ENCODE measurements at places on chromosomes 2 and 18.

- peak; percentile 11 for DNase-seq
Measured at GRCh38 chr2:26412091-26412673, 10.5 kb downstream of the DRC1 start.

DNA sequence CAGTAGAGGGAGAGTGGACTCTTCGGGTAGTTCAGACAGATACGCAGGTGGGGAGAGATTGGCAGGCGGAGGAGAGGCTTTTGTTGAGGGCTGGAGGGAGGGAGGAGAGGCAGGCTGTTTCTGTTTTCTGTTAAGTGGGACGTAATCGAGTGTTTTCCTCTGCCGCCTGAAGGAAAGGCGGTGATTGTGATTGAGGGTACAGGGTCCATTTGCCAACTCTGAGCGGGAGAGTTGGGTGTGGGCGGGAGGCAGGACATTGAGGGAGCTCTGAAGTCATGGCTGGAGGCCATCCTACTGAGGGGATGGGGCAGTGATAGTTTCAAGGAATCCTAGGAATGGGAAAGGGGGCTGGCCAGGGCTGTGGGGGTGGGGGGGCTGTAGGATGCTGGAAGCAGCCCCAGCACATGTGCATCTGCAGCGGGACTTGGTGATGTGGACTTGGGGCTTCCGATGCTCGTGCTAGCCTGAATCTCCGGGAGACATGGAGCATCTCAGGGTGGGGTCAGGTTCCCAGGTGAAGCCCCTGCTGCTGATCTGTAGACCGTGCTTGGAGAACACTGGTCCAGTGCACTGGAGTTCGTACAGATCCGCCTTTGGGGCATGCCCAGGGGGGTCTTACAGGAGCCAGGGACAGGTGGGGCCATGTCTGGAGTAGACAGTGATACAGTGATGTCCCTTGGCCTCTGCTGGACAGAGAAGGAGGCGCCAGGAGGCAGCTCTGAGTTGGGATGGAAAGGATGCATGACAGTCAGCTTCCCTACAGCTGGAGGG is 167.5 kb downstream of the AGAP1 start:
- DNase-seq, result no peak

DNA sequence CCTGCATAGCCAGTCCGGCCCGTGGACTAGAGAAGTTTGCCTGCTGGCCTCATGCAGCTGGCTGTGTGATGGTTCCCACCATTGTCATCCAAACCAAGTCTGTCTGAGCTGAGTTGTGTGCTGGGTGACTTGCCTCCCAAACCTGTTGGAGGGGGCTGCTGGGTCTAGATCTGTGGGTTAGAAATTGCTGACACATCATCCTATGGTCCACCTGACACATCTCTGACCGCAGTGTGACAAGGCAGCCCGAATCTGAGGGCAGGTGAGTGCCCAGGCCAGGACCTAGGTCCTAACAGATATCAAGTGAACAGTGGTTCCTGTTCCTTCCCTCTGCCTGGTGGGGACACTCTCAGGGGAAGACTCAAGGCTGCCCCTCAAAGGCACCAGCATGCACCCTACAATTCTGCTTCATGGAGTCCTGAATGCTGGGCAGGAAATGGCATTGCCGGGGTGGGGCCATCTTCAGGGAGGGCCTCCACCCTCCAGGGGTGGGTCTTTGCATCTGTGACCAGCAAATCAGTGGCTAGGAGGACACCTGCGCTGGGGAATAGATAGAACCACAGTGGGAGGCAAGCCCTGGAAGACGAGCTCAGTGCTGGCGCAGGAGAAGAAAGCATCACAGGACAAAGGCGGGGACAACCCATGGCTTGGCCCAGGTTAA is 117.9 kb upstream of the ID2 start:
- DNase-seq, result no peak

GRCh38 chr2:234991290-234991689 is 39.5 kb downstream of the SH3BP4 start:
- no peak for DNase-seq

GRCh38 chr2:188976545-188977268 is 2.5 kb downstream of the COL3A1 start:
- DNase-seq, result no peak

DNA sequence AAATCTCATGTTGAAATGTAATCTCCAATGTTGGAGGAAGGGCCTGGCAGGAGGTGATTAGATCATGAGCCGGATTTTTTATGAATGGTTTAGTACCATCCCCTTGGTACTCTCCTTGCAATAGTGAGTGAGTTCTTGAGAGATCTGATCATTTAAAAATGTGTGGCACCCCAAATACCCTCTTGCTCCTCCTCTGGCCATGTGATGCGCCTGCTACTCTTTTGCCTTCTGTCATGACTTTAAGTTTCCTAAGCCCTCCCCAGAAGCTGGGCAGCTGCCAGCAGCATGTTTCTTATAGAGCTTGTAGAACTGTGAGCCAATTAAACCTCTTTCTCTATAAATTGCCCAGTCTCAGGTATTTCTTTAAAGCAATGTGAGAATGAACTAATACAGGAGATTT is 72.6 kb upstream of the FIGN start:
- DNase-seq, result no peak

- DNase-seq, result no peak
Measured at GRCh38 chr2:100110614-100111000, 31.8 kb downstream of the AFF3 start.

DNA sequence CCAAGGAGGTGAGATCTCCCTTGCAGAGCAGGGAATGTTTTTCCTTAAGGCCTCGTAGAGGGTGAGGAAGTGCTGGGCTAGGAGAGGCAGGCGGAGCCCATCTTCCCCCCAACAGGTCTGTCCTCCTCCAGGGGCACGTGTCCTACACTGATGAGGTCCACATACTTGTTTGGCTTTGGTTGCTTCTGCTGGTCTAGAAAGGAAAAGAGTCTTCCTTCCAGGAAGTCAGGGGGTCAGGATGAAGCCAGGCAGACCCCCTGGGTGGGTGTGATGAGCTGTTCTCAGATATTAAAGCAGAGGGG is 6.0 kb downstream of the SH3BP4 start:
- DNase-seq, result no peak

DNA sequence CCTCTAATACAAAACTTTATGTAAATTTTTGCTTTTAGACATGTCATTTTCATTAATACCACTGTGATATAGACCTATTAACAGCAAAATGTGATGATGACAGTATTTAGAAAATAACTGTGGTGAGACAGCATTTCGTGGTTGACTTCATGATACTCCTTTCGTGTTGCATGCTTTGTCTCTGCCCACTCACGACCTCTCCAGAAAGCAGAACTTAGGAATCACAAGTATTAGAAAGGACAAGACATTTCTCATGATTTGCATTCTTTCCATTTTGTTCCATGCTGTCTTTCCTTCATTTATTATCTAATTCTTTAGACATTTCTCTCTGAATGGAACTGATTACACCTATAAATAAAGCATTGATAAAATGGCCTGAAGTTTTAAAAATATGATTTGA is 85.2 kb upstream of the POU3F3 start:
- no peak for DNase-seq

DNA sequence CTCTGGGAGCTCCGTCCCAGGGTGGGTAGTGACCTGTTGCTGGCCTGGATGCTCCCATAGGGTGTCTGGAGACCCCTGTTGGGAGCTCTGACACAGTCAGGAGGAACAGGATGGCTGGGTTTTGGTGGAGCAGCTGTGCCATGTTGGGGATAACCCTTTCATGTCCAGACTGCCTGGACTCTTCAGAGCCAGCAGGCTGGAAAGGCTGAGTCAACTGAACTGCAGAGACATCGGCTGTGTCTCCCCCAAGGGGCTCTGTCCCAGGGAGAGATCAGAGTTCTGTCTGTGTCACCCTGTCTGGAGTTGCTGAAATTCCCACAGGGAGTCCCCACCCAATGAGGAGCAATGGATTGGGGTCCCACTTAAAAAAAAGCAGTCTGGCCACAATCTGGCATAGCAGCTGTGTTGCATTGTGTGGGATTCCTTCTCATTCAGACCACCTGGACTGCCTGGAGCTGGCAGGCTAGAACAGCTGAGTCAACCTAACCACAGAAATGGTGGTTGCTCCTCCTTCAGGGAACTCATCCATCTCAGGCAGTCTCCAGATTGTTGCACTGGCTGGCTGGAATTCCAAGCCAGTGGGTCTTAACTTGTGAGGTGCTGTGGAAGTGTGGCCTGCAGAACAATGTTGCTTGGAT is 37.2 kb downstream of the AGPS start:
- DNase-seq, result no peak

- no peak for DNase-seq
Measured at GRCh38 chr18:37299471-37300304, 265.9 kb downstream of the CELF4 start.

DNA sequence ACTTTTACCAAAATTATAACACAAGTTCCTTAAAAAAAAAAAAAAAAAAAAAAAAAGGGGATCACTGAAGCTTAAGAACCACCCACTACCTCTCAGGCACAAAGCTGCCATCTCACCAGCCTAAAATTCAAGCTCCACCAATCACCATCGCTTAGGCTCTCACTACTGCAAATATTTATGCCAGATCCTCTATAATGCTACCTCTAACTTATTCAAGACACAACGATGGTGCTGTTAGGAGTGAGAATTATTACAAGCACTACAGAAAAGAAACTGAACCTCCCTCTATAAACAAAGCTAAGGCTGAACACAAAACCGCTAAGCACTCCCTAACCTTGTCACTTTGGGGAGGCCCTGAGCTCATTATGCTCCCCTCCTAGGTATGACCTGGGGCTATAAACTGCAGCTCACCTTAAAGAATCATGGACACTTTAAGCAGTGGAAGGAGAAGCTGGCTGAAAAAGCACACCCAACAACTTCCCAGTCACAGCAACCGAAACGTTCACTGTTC is 3.6 kb downstream of the FZD5 start:
- DNase-seq, result no peak

DNA sequence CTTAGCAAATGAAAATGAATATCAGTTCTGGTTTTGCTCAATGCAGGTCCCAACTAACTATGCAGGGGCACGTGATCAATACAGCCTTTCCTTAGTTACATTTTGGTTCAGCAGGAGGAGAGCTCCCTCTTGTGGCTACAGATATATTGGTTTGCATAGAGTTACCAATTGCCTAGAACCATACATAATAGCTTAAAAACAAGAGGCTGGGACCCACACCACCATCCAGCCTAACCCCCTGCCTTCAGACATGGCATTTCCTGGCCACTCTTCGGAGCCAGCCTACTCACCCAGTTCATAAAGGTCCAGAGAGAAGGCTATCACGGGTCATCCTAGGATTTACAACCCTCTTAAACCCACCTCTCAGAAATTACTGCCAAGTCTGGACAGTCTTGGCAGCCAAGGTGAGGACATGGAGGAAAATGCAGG is 10.5 kb downstream of the CCDC93 start:
- peak; percentile 30 for DNase-seq

GRCh38 chr2:187438455-187438854 is 9.6 kb downstream of the CALCRL start:
- DNase-seq, result no peak

DNA sequence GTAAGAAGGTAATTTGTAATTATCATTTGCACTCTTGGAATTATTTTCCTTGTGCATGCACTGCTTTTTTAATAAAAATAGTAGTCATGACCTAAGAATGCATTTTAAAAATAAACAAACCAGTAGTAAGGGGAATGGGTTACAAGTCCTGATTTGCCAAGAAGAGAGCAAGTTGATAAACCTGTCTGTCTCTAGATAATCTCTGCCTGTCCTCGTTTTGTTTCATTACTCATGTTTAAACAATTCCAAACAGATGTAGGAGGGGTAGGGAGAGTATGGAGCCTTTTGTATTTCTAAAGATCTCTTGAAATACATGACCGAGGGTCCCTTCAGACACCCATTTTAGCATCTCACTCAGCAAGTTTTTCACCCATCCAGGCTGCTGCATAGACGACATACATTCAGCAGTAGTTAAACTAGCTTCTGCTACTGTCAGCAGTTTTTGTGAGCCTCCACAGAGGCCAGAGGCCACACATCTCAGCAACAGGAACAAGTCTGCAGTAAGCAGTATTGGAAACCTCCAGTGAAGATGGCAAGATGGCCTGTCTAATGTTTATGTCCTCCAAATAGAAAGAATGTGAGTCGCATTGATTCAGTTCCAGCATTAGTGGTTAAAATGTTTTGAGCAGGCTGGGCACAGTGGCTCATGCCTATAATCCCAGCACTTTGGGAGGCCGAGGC is 2.3 kb upstream of the EXOC6B start:
- no peak for DNase-seq

GRCh38 chr2:105409717-105410116 is 10.9 kb upstream of the FHL2 start:
- no peak for DNase-seq

DNA sequence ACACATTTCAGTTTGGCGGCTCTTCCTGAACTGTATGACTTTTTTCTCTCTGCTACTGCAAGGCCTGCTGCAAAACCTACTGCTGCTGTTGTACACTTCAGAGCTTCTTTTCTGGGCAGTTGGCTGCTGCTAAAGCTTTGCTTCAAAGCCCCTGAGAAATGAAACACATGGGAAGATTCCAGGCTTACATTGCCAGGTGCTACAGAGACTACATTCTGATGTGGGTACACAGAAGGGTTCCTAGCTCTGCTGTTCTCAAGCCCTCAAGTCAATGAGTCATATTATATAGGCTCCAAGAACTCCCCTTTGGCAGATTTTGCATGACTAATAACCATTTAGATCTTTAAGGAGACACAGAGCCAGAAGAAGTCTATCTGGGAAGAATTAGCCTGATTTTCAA is 12.9 kb upstream of the PGAP1 start:
- no peak for DNase-seq

DNA sequence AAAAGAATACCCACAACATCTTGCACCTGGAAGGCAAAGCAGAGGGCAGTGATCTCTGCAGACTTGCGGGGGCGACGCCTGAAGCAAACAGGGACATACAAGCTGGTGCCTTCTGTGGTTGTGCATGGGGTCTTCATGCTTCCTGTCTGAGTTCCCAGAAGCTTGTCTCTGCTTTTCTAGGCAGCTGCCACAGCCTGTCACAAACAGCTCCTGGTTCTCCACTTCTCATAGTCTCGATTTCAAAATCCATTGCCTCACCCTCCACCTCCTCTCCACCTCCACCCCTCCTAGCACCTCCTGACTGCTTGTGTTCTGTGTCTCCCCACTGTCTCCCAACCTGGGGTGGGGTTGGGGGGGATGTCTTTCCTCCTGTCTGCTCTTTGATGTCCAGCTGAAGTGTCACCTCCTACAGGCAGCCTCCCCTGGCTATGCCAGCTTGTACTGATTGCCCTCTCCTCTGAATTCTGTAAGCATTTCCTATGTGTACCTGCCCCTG is 1.7 kb upstream of the PROC start:
- no peak for DNase-seq

- no peak for DNase-seq
Measured at GRCh38 chr2:15271941-15272542, 289.1 kb downstream of the NBAS start.

- DNase-seq, result no peak
Measured at GRCh38 chr2:127623388-127624319, 22.3 kb upstream of the GPR17 start.

DNA sequence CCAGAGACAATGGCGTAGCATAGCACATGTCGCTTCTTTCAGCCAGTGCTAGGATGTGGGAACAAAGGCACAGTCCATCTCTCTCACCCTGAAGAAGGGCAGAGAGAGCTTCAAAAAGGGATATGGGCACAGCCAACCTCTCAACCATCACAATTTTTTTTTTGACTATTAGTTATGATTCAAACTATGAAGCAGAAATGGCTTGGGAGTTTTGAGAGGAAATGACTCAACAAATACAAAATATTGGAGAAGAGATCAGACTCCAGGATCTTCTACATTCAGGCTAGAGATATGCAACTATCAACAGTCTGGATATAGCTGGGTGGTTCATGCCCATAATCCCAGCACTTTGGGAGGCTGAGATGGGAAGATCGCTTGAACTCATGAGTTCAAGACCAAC is 109.1 kb downstream of the MCFD2 start:
- DNase-seq, result no peak

GRCh38 chr18:40849886-40850285 is 1105.1 kb upstream of the PIK3C3 start:
- no peak for DNase-seq

All from activated T-helper 2 cell treated with anti-CD3 and anti-CD28 coated beads, Interferon-gamma antibody, Interleukin-2, Interleukin-4, amounts not matched to agents 10 μg/mL and 5 μg/mL and 100 μg/mL, durations not matched to agents 14 hours and 24 hours and 36 hours (primary cell).